ENCODE measurements at places on chromosomes 5 and 9.

DNA sequence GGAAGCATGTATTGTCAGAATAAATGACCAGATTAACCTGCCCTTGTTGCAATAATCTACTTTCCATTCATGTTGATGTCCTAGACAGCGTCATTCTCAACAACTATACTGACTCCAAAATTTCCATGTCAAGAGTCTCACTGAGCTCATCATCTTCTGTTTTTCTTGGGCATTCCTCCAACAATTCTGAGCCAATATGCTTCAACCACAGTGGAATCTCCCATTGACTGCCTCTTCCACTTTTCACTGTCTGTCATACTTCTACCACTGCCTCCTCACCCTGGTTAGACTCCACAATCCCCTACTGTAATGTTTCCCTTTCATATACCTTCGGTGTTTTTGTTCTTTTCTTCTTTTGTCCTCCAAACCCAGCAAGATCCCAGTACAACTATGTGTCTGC is 162.8 kb downstream of the TLE1 start:
- no peak for DNase-seq

GRCh38 chr9:23557689-23558088 is 268.4 kb downstream of the ELAVL2 start:
- DNase-seq: no peak

DNA sequence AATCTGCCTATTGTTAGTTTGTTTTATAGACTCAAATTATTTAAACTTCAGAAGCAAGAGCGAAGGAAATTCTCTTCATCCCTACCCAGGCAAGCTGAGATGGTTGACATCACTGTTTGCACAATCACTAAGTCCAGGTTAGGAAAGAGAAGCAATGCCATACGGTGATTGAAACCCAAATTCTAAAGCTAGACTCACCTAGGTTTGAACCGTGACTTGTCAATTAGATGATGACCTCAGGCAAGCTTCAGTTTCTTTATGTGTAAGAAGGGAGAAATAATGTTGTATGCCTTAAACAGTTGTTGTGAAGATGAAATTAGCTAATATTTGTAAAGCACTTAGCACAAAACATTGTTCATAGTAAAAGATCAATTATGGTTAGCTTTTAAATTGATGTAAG is 96.5 kb upstream of the ANKRD55 start:
- no peak for DNase-seq

GRCh38 chr5:74186356-74187315 is 453.9 kb downstream of the ENC1 start:
- no peak for DNase-seq

DNA sequence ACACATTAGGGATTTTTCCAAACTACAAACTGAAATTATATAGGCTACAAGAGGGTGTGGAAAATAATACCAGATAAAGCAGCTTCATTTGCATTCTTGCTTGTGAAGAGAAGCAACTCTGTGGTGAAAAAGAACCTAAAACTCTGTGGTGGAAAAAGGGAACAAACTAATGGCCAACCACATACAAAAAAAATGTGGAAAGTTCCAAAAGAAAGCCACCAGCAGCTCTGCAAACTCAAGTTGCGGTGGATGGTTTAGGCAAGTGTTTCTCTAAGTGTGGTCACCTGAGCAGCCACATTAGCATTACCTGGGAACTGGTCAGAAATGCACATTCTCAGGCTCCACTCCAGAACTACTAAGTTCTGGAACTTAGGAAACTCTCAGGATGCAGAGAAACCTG is 586.4 kb downstream of the ACTL7B start:
- DNase-seq: no peak

- peak; percentile 39 for DNase-seq
Measured at GRCh38 chr9:88045686-88046085, 71.4 kb upstream of the CDK20 start.

- DNase-seq: no peak
Measured at GRCh38 chr9:97809666-97810344, 43.2 kb upstream of the FOXE1 start.

- DNase-seq: no peak
Measured at GRCh38 chr5:140024928-140025327, 18.2 kb downstream of the NRG2 start.

GRCh38 chr9:16070455-16071145 is 517.8 kb downstream of the CCDC171 start:
- no peak for DNase-seq

DNA sequence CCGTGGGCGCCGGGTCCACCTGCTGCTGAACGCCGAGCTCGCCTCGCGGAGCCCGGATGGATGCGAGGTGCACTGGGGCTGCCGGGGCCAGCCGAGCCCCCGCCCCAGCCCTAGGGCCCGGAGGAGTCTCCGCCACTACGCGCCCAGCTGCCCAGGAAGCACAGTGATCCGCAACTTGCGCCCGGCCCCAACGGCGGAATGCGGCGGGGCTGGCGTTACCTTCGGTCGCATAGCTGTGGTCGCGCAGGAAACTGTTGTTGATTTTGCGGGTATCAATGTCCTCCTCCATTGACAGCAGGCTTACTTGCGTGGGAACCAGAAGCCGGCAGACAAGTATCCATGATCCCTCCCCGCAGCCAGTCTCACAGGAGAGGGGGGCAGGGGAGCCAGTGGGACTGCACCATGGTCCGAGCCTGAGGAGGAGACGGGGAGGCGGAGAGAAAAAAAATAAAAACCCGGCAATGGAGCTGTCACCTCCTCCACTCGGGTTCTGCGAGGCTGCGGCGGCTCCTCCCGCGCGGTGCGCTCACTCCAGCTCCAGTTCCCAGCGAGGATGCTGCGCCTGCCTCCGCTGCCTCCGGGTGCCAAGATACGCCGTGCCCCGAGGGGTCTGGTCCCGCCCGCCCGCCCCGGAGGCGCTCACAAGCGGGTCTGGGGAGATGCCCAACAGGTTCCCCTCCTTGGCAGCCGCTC is 628 bp downstream of the PPP2R2B start:
- no peak for DNase-seq

GRCh38 chr5:21802100-21802499 is 1051.0 kb downstream of the CDH12 start:
- no peak for DNase-seq

GRCh38 chr9:95211028-95211427 is 106.5 kb downstream of the FANCC start:
- DNase-seq: no peak

- DNase-seq: no peak
Measured at GRCh38 chr5:73825736-73826135, 199.7 kb downstream of the ARHGEF28 start.

DNA sequence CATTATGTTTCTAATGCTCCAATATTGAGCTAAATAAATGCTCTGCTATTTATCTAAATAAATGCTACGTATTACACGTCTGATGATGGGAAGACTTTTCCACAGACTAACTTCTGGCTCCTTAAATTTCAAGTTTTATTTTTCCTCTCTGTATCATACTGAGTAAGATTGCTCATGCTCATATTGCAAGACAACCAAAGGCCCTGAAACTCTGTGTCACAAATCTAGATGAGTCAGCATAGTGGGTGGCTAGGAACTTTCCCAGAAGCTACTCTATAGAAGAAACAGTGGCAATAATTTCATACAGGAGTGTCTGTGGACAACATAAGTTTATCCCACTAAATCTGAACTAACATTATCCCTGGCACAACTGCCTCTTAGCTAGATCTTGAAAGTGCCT is 53.0 kb upstream of the RFX3 start:
- no peak for DNase-seq

GRCh38 chr9:5321058-5321457 is 16.5 kb upstream of the RLN2 start:
- DNase-seq: no peak

- no peak for DNase-seq
Measured at GRCh38 chr5:164959761-164960160, 1454.3 kb downstream of the MAT2B start.
